ENCODE measurements at places on chromosomes 2 and 18. TPM values are rescaled to one million over a fixed set of nuclear protein-coding genes. Genes with fewer than 3 reads are reported as not detected.
A peak's percentile ranks its signal among the peaks of the same experiment; 100 is the strongest.

DNA sequence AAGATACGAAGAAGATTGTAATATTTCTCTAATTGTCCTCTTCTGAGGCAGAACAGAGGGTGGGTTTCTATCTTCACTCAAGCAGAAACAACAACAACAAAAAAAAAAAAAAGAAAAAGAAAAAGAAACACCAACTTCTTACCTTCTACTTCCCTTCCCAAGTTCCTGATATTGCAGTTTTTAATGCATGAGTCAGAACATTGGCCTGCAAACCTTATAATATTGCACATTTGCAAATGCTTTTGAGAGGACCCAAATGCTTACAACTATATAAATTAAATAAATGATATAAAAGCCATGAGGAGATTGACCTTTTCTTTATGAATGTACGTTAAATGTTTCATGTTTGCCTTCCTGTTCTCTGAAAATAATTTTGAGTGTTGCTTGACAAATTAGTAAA, 37.3 kb downstream of the PAX3 start:
- H3K4me3 ChIP-seq = no peak overlapping the region
- no peak overlapping the region for H3K27ac ChIP-seq
- no peaks in the 10 kb centered on the region for H3K36me3 ChIP-seq
- H3K4me1 ChIP-seq = no peaks in the 10 kb centered on the region
- no peak for DNase-seq

Gene RMC1
- polyA plus RNA-seq = 67.1 TPM

Gene MYO3B
- polyA plus RNA-seq = not detected

DNA sequence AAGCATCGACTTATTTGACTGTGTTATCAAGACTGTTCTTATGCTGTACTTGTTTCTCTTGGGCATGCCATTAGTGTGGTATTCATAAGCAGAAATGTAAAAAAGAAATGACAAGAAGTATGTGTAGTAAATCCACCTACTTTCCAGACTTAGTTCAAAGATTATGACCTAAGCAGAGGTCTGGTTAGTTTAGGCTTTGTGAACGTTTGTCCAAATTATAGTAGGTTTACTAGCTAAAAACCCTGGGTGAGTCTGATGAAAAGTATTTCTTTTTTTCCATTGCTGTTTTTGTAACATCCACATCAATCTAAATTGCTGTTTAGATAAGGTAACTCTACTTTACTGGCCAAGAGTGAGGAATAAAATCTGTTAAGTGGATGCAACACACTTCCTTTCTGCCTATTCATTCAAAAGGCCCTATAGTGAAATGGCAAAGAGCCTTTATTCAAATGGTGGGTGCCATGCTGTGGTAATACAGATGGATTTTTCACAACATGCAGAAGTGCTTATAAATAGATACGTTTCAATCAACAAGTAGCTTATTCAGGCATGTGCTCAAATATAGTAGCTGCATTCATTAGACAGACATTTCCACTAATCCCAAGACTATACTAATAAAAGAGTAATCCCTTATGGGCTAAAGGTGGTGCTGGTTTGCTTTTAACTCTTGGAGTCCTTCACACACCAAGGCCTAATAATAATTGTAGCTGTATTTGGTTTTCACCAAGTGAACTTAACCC, 122.5 kb upstream of the LTBP1 start:
- H3K27me3 ChIP-seq = peaks cover 1% of the 10 kb centered on the region
- peaks cover 11% of the 10 kb centered on the region for H3K36me3 ChIP-seq
- no peak for DNase-seq
- H3K4me1 ChIP-seq = no peaks in the 10 kb centered on the region
- no peak overlapping the region for H3K4me3 ChIP-seq

Gene KIF1A
- polyA plus RNA-seq = not detected

DNA sequence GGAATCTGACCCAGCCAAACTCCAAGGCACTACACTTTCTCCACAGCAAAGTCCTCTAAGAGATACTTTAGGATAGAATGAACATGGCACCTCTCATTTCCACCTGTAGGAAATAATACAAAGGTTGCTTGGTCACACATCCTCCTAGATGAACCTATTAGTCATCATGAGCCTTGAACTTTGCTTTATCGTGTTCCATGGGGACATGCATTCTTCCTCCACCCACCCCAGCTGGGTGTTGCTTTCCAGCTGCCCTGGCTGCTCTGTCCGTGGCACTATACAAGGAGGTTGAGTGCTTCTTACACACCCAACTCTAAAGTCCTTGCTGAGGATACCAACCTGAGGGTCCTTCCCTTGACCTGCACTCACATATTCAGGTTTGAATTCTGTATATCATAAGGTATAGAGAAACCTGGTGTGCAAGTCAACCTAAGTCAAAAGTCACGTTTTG, 52.7 kb downstream of the SPRED2 start:
- H3K36me3 ChIP-seq = no peaks in the 10 kb centered on the region
- peaks cover 50% of the 10 kb centered on the region for H3K4me1 ChIP-seq
- H3K27ac ChIP-seq = no peak overlapping the region
- no peak overlapping the region for H3K4me3 ChIP-seq
- no peak for DNase-seq

GRCh38 chr18:9239720-9240119, 94.9 kb upstream of the TWSG1 start:
- H3K4me1 ChIP-seq = peaks cover 2% of the 10 kb centered on the region
- DNase-seq = no peak
- peaks cover 23% of the 10 kb centered on the region for H3K36me3 ChIP-seq

Gene SAG
- not detected for polyA plus RNA-seq

Gene UGT1A9
- not detected for polyA plus RNA-seq

DNA sequence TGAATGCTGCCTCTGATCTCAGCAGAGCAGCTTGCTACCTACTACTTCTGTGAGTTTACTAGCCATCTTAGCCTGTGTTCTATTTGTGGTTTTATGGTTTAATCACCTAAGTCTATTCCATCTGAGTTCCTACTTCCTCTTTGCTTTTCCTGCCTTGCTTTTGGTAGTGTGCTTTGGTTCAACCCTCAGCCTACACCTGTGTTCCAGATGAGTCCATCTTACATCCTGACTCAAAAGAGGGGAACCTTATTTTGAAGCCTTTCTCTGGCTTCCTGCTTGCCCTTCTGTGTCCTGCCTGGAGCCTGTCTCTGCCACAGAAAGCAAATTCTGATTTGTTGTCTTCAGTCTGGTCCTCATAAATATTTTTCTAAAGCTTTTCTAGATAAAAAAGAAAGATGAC, 530.3 kb upstream of the MEX3C start:
- H3K4me1 ChIP-seq = no peaks in the 10 kb centered on the region
- H3K27me3 ChIP-seq = peaks cover 2% of the 10 kb centered on the region
- H3K27ac ChIP-seq = no peak overlapping the region

- DNase-seq = no peak
- no peaks in the 10 kb centered on the region for H3K36me3 ChIP-seq
- H3K27ac ChIP-seq = no peak overlapping the region
- peak overlapping the region; percentile 1 for H3K4me3 ChIP-seq
- H3K4me1 ChIP-seq = peaks cover 26% of the 10 kb centered on the region
Measured at GRCh38 chr2:38648107-38648761, 17.7 kb upstream of the GALM start.

- H3K27ac ChIP-seq = no peak overlapping the region
- H3K4me1 ChIP-seq = no peaks in the 10 kb centered on the region
- no peaks in the 10 kb centered on the region for H3K36me3 ChIP-seq
- H3K27me3 ChIP-seq = peaks cover 16% of the 10 kb centered on the region
- DNase-seq = peak; percentile 10
- H3K4me3 ChIP-seq = no peak overlapping the region
Measured at GRCh38 chr2:219689676-219690628, 62.5 kb downstream of the SLC4A3 start.

Gene APCDD1
- polyA plus RNA-seq = not detected

Gene MERTK
- not detected for polyA plus RNA-seq

Gene NEU2
- not detected for polyA plus RNA-seq

Gene TEX44
- polyA plus RNA-seq = not detected

DNA sequence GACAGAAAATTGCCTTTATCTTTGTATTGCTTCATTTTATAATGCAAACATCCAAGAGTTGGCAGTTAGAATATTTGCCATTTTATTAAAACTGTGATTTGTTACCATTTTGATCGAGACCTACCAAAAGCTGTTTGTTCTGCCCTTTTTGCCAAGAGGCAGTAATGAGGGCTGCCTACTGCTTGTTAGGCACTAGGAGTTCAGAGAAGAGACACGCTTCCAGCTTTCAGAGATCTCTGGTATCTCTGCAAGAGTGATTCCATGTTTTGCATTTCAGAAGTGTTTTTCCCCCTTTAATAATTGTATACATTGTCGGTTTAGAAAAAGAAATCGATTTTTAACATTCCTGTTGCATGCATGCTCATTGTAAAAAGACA, 628 bp downstream of the MRPL30 start:
- no peaks in the 10 kb centered on the region for H3K36me3 ChIP-seq
- DNase-seq = no peak
- peak overlapping the region; percentile 99 for H3K27ac ChIP-seq
- H3K4me3 ChIP-seq = peak overlapping the region; percentile 99

Gene PLEKHH2
- not detected for polyA plus RNA-seq

GRCh38 chr2:133655610-133656009, 87.3 kb upstream of the NCKAP5 start:
- no peaks in the 10 kb centered on the region for H3K27me3 ChIP-seq
- H3K4me3 ChIP-seq = no peak overlapping the region
- DNase-seq = no peak

GRCh38 chr2:72926811-72927465, 9.6 kb downstream of the EMX1 start:
- no peaks in the 10 kb centered on the region for H3K4me1 ChIP-seq
- no peaks in the 10 kb centered on the region for H3K36me3 ChIP-seq
- H3K27ac ChIP-seq = no peak overlapping the region
- peaks cover 19% of the 10 kb centered on the region for H3K27me3 ChIP-seq
- H3K4me3 ChIP-seq = no peak overlapping the region

Gene GPR45
- not detected for polyA plus RNA-seq

Gene FAP
- not detected for polyA plus RNA-seq

DNA sequence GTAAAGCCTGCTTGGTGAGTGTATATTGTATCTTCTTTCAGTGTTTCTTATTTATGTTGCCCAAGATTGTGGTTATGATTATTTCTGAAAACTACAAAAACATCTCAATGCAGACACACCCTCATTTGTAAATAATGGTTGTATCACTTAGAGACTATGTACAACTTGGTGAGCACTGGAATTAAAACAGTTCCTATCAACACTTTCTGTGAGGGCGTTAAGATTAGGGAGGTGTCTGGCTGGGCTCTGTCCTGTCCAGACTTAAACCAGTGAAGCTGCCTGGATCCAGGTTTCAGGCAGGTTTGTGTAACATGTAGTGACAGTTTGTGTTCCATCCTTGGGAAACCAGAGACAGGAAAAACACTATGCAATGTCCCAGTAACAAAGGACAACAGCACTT, 49.7 kb downstream of the CTAGE1 start:
- no peaks in the 10 kb centered on the region for H3K27me3 ChIP-seq
- H3K4me1 ChIP-seq = no peaks in the 10 kb centered on the region
- H3K4me3 ChIP-seq = no peak overlapping the region
- H3K27ac ChIP-seq = no peak overlapping the region
- no peak for DNase-seq

Gene DSG2
- not detected for polyA plus RNA-seq

DNA sequence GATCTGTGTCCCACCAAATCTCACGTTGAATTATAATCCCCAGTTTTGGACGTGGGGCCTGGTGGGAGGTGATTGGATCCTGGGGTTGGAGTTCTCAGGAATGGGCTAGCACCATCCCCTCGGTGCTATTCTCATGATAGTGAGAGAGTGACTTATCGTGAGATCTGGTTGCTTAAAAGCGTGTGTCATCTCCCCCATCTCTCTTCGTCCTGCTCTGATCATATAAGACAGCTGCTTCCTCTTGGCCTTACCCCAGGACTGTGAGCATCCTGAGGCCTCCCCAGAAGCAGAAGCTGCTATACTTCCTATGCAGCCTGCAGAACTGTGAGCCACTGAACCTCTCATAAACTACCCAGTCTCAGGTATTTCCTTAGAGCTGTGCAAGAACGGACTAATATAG, 163.7 kb upstream of the NDUFV2 start:
- DNase-seq = no peak
- no peak overlapping the region for H3K27ac ChIP-seq
- peaks cover 4% of the 10 kb centered on the region for H3K27me3 ChIP-seq
- no peaks in the 10 kb centered on the region for H3K36me3 ChIP-seq
- H3K4me1 ChIP-seq = no peaks in the 10 kb centered on the region

Gene EMX1
- not detected for polyA plus RNA-seq

GRCh38 chr2:25490217-25490616, 148.5 kb upstream of the DNMT3A start:
- no peak for DNase-seq
- no peaks in the 10 kb centered on the region for H3K27me3 ChIP-seq
- no peak overlapping the region for H3K27ac ChIP-seq
- no peaks in the 10 kb centered on the region for H3K4me1 ChIP-seq

Gene RFTN2
- polyA plus RNA-seq = not detected

Gene HOXD11
- polyA plus RNA-seq = not detected

- H3K36me3 ChIP-seq = no peaks in the 10 kb centered on the region
- no peak for DNase-seq
- no peak overlapping the region for H3K4me3 ChIP-seq
- no peak overlapping the region for H3K27ac ChIP-seq
Measured at GRCh38 chr2:43743706-43744105, 30.1 kb upstream of the DYNC2LI1 start.

Gene PKDCC
- polyA plus RNA-seq = not detected

Gene ZNF804A
- polyA plus RNA-seq = not detected

Gene DCDC2C
- polyA plus RNA-seq = not detected

GRCh38 chr2:215625207-215625606, 189.3 kb upstream of the FN1 start:
- H3K27ac ChIP-seq = no peak overlapping the region
- no peaks in the 10 kb centered on the region for H3K4me1 ChIP-seq
- DNase-seq = no peak
- H3K27me3 ChIP-seq = peaks cover 3% of the 10 kb centered on the region
- no peak overlapping the region for H3K4me3 ChIP-seq

Gene IL1RN
- polyA plus RNA-seq = 1.9 TPM

- no peak overlapping the region for H3K27ac ChIP-seq
- no peaks in the 10 kb centered on the region for H3K36me3 ChIP-seq
- no peak overlapping the region for H3K4me3 ChIP-seq
- H3K4me1 ChIP-seq = no peaks in the 10 kb centered on the region
- no peak for DNase-seq
Measured at GRCh38 chr2:20227894-20228505, 3.1 kb upstream of the SDC1 start.

Gene TFCP2L1
- 0.14 TPM for polyA plus RNA-seq

Gene FNDC4
- polyA plus RNA-seq = not detected

Gene CFC1
- not detected for polyA plus RNA-seq

DNA sequence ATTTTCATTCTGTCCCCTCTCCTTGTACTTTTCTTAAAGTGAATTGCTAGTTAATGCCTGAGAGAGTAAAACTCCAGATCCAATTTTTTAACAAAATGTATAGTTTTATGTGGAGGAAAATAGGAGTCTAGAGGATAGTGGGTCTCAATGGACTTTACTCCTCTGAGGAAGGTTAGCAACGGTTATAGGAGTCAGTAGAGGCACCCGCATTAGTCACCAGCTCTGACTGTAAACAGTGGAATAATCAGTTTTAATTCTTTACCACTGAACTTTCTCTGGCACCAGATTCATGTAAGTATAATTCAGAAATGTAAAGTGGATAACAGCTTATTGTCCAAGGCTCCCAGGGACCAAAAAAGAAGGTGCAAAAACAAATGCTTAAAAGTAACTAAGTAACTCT, 38.7 kb upstream of the HNMT start:
- no peak for DNase-seq
- no peak overlapping the region for H3K4me3 ChIP-seq
- H3K27ac ChIP-seq = no peak overlapping the region
- no peaks in the 10 kb centered on the region for H3K4me1 ChIP-seq
- peaks cover 1% of the 10 kb centered on the region for H3K27me3 ChIP-seq
- no peaks in the 10 kb centered on the region for H3K36me3 ChIP-seq

Gene KRTCAP3
- polyA plus RNA-seq = 0.63 TPM

Gene SLC4A3
- not detected for polyA plus RNA-seq

Gene ACADL
- polyA plus RNA-seq = not detected

- H3K36me3 ChIP-seq = no peaks in the 10 kb centered on the region
- no peak overlapping the region for H3K27ac ChIP-seq
- no peak overlapping the region for H3K4me3 ChIP-seq
- peaks cover 9% of the 10 kb centered on the region for H3K27me3 ChIP-seq
Measured at GRCh38 chr2:170689481-170689880, 25.7 kb upstream of the SP5 start.
